Nucleus accumbens (tissue), 56 donors: ENCODE measurements at places on chromosomes 1 and 21.

- DNase-seq: no peak
These were observed 297.3 kb upstream of the USP24 start for GRCh38 chr1:55512466-55512865.

DNA sequence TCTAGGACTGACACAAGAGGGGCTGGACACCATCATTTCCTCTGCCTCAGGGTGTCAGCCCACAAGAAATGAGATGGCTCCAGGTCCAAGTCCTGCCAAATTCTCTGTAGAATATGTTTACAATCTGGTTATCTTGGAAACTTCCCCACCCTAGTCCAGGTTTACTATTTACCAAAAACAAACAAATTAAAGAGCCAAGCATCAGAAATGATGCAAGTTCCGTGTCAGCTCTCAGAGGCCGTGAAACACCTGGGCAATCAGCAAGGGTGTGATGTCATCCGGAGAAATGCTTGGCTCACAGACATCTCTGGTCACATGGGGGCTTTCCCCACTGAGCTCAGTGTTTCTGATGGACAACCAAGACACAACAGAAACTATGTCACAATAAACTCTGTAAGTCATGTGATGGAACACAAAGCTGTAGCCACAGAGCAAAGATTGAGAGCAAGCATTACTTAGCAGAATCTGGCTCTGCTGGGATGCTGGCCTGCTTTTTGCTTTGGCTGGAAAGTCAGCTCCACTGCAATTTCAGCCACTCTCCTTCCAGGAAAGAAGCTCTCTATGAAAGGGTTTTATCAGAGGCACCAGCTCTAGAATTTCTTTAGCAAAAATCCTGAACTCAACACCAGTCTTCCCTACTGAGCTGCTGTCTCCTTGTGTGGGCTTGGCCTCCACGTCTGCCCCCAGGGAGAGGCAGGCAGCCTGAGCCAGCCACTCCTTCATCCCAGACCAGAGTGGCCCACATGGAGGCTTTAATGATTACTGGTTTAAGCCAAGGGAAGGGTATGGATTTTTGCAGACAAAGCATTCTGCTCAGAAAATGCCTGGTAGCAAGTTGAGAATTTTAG is 55.9 kb downstream of the NENF start:
- no peak for DNase-seq

DNA sequence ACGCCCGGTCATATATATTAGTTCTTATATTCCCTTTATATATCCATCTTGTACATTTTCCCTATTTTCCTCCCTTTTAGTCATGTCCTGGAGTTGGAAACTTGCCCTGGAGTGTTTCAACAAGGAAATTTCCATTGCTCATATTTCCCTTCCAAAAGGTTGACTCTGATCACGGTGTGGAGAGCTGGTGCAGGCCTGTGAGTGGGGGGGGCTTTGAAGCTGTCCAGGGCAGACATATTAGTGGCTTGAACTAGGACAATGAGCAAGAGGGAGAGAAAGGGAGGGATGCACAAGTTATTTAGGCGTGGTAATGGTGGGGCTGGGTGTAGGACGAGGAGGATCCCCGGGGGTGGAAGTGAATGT is 30.4 kb upstream of the TMEM61 start:
- DNase-seq: no peak

- no peak for DNase-seq
These were observed 103.8 kb downstream of the PCBP3 start for GRCh38 chr21:45747233-45747766.

- DNase-seq: no peak
These were observed 26.4 kb upstream of the EEIG2 start for GRCh38 chr1:108533351-108534083.

DNA sequence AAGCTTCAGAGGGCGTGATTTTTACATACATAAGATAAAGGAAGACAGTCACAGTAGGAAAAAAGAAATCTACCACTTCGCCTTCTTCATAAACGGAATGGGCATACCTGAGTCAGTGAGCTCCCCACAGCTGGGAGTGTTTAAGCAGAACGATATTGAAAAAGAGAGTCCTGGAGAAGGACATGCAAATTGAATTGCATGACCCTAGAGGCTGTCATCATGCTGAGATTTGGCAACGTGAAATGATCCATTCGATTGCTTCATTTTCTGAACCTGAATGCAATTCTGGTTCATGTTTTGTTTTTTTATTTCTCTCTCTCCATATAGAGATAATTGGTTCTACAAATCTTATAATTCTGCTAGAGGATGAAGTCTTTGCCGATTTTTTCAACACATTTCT is 3.7 kb downstream of the RGSL1 start:
- no peak for DNase-seq

GRCh38 chr1:183093786-183094298 is 70.6 kb downstream of the LAMC1 start:
- DNase-seq: no peak

DNA sequence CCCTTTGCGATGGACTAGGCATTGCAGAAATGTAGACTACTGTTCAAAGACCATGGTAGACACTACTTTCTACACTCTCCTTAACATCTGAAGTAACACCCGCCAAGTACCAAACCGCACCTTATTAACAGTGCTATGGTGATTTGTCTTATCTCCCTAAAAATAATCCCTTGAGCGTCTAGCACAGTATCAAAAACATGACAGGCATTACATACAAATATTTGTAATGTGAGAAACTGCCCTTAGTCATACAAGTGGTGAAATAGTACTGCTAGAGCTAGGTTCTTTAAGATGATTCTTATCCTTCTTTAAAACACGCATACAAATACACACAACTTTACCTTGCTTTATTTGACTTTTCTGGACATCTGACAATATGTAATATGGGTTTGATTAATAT is 27.2 kb downstream of the PUM1 start:
- no peak for DNase-seq

GRCh38 chr21:42110691-42111469 is 39.8 kb downstream of the UMODL1 start:
- DNase-seq: no peak

DNA sequence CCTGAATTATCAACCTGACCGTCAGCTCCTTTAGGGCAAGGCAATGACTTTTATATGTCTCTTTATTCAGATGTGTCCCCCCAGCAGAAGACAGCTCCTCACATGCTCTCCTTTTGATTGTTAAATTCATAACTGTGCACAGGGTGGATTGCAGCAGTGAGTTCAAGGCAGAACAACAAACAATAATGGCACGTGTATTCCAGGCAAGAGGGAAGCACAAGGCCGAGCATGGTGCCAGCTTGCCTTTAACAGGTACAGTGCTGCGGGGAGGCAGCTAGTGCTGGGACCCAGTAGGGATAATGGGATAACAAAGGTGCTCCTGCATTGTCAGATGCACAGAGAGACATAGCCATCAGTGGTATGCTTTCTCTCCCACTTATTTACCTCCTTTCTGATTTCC is 248.4 kb downstream of the RHOU start:
- DNase-seq: no peak

GRCh38 chr1:67732750-67733151 is 47.8 kb downstream of the GADD45A start:
- DNase-seq: no peak

DNA sequence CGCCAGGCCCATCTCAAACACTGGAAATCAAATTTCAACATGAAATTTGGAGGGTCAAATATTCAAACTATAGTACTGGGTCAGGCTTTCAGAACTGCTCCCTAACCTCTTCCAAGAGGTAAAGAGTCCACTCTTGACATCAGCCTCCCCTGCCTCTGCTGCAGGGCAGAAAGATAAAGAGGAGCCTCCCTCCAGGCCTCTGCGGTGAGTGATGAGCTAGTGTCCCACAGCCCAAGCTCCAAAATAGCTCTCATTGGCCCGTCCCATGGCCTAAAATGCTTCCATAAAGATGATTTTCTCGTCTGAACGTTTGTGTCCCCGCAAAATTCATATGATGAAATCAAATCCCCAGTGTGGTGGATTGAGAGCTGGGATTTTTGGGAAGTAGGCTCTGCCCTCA is 33.7 kb upstream of the CCSAP start:
- DNase-seq: no peak

- no peak for DNase-seq
These were observed 92.8 kb upstream of the ZP4 start for GRCh38 chr1:237983496-237983895.

- no peak for DNase-seq
These were observed 13.0 kb downstream of the AGPAT3 start for GRCh38 chr21:43877936-43878575.

DNA sequence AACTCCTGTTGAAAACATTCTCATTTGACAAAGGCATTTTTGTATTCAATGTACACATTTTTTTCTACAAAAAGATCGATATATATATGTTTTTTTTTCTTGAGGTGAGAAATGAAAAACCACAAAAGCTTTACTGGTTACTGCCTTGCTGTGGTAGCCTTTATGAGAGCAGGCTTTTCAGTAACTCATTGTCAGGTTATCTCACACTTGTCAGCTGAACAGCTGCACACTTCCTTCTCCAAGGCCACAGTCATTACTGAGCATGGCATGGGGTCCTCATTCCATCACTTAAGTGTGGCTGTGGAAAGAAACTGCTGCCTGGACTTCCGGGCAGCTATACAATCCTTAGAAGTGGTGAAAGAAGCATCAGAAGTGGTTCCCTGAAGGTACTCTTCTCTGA is 169.3 kb upstream of the ZP4 start:
- DNase-seq: no peak

DNA sequence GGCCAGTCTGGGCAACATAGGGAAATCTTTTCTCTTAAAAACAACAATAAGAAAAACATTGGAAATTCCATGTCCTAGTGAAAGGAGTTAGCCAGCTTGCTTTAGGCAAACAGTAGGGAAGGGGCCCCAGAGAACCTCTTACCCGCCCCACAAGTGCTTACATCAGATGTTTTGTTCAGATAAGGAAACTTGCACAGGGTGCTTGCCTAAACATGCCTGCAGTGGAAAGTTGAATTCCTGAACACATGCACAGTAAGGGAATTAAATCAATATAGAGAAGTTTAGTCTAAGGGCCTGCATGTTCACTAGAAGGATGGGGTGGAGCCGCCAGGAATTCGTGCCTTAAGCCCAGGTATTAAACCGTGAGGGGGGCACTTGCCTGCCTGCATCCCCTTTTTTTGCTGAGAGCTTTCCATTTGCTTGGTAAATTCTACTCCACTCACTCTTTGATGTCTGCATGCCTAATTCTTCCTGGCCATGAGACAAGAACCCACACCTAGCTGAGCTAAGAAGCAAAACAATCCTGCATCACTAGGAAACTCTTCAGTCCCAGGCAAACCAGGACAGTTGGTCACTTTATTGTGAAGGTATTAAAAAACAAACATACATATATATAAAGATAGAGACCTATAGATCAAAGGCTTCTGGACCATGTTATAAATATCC is 499.0 kb downstream of the SIPA1L2 start:
- no peak for DNase-seq

DNA sequence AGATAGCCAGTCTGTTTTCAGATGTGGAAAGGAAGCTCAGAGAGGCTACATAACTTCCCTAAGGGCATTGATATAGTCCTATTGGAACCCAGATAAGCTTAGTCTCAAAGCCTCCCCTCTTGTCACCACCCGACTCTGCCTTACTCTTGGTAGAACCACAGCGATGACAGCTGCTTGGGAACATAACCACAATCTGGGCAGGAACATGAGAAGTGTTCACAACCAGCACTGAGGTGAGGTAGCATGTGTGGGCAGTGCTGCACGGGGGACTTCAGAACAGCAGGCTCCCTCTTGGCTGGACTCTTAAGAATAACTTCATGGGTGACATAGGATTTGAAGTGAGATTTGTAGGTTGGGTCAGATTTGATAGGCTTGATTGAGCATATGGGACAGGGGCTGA is 9.3 kb upstream of the S100A10 start:
- DNase-seq: no peak

DNA sequence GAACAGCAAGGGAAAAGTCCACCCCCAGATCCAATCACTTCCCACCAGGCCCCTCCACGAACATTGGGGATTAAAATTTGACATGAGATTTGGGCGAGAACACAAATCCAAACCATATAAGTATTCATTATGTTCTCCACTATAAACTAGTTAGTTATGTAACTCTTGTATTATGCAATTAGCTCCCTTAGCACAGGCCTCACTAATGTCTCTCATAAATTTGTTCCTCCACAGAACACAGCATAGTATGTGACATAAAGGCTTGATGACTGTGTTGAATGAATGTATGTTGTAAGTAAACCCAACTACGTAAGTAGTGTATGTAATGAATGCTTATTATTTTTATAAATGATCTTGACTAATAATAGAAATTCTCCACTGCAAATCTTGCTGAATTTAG is 223.3 kb upstream of the ZRANB2 start:
- DNase-seq: no peak

DNA sequence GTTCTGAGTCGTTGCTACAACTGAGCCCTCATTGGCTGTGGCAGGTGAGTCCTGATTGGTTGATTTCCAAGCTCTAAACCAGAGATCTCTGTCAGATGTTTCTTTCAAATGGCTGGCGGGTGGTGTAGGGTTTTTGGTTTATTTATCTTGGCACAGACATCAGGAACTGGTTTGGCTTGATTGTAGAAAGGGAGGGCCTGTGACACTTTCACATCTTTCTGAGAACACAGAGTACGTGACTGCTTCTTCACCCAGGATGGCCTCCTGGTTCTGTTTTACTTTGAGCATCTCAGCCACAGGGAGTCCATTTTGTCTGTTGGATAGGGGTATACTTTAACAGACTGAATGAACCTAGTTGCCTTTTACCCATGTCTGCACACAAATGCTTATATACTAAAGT is 89.4 kb upstream of the GPR52 start:
- no peak for DNase-seq

- DNase-seq: no peak
These were observed 653.1 kb downstream of the LMO4 start for GRCh38 chr1:87981810-87982209.

DNA sequence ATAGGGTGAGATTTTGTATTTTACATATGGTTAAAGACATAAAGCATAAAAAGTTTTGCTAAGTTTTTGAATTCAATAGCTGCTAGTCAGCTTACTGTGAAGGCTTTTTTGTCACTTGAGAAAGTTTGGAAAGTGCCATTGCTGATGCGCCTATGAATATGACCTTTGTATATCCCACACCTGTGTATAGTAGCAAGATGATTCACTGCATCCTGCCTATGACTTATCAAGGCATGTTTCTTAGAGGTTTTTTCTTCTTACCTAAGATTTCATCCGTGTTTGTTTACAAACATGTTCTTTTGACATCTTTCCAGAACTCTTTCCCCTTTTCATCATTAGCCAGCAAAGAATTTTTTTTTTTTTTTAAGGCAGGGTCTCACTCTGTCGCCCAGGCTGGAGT is 51.5 kb downstream of the PRKAA2 start:
- no peak for DNase-seq

GRCh38 chr1:81287411-81288080 is 513.2 kb upstream of the ADGRL2 start:
- DNase-seq: no peak

DNA sequence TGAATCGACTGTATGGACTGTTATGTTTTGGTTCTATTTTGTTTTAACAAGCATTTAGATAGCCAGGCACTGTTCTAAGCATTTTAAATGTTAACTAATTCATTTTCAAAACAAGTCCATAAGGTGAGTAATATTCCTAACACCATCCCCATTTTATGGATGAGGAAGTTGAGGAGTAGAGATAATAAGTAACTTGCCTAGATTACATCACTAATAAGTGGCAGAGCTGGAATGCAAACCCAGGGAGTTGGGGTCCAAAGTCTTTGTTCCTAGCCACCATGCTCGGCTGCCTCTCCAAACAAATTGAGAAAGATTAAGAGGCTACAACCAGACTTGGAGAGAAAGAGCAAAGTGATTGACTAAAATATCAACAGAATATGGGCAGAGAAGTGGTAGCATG is 12.6 kb upstream of the LEPR start:
- no peak for DNase-seq
